ENCODE measurements at places on chromosomes 5 and 9.
A peak's percentile ranks its signal among the peaks of the same experiment; 100 is the strongest.

DNA sequence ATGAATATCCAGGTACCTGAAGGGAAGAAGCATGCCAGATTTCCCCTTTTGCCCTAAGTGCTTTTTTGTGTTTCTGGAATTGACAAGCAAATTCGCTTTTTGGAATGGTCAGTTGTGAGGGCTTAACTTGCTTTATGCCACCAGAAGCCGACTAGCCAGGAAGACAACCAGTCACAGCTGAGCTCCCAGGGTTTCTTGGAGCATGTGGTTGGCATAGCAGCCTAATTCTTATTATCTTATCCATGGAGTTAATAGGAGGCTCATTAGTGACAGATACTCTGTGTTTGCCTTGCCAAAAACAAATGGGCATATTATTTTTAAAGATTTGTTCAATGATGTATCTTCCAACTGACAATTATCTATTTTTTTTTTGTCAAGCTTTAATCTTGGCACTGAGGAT, 500.7 kb downstream of the PTPRD start:
- no peak for DNase-seq

- DNase-seq, result no peak
Measured at GRCh38 chr5:2981035-2981434, 229.6 kb upstream of the IRX2 start.

DNA sequence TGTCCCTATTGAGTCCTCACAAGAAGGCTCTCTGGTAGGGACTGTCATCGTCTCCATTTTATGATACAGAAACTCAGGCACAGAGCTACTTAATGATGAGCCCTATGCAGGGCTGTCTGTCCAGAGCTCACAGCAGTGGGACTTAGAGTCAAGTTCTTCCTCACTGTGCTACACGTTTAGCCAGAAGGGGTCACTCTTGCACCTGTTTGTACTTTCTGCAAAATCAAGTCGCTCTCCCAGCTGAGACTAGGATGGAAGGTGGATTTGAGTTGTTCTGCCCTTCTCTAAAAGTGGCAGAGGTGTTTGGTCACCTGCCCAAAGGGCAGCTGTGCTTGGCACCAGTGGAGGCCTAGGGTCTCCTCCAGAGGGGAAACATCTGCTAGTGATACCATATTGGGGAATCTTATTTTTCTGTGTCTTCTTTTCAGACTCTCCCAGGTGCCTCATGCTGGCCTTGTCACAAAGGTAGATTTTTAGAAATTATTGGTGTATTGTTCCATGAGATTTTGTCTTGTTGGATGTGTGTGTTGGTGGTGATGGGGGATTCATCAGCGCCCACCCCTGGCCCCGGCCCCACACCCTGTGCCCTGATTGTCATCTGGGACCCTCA, 104.2 kb downstream of the PPARGC1B start:
- DNase-seq, result peak; percentile 45

GRCh38 chr9:33676746-33677505, 118.4 kb upstream of the PRSS3 start:
- peak; percentile 34 for DNase-seq

- DNase-seq, result peak; percentile 46
Measured at GRCh38 chr5:181187500-181188213, 17.3 kb downstream of the TRIM7 start.

- DNase-seq, result no peak
Measured at GRCh38 chr9:126672634-126673284, 59.0 kb downstream of the LMX1B start.

GRCh38 chr5:38825494-38825893, 20.3 kb upstream of the OSMR start:
- no peak for DNase-seq

DNA sequence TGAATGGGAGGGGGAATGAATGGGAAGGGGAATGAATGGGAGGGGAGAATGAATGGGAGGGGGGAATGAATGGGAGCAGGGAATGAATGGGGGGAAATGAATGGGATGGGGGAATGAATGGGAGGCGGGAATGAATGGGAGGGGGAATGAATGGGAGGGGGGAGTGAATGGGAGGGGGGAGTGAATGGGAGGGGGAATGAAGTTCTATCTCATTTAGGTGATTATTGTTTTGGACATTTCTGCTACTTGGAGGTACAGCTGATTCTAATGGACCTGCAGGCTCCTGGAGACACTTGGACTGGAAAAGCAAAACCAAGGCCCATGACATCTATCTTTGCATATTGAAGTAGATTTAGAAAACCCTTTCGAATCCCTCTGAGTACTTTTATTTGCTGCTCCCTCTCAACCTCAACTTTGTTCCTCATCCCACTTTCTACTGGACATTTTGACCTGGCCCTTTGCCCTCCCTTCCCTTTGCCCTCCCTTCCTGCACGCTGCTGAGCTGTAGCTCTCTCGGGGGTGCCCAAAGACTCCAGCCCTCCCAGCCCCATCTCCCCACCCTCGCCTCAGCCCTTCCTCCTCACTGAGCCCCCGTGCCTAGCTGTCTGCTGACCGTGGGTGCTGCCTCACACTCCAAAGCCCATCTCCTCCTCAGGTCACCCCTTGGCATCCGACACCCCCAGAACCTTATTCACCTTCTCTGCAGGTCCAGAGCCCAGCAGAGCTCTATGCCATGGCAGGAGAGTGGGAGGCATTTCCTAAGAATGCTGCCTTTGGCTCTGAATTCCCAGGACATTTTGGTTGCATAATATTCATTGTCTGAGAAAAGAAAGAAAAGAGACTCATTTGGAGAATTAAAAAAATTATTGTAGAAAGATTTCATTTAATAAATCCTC, 19.9 kb upstream of the LPCAT1 start:
- no peak for DNase-seq

GRCh38 chr5:129461711-129462332, 1.7 kb downstream of the ADAMTS19 start:
- peak; percentile 60 for DNase-seq

DNA sequence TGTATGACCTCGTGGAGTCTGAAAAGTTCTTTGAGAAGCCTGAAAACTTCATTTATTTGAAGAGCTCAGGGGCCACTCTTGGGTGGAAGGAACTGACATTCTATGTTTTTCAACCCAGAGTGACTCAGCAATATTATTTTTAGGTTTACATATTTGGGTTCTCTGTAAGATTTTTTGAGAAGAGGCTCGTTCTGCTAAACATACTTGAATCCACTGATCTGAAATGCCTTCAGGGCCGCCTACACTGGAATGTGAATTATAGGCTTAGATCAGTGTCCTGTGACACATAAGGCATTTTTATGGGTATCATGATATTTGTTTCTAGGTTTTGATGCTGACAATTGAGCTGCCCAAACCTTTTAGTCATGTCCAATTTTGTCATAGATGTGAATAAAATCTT, 86.2 kb downstream of the PSAT1 start:
- peak; percentile 7 for DNase-seq

DNA sequence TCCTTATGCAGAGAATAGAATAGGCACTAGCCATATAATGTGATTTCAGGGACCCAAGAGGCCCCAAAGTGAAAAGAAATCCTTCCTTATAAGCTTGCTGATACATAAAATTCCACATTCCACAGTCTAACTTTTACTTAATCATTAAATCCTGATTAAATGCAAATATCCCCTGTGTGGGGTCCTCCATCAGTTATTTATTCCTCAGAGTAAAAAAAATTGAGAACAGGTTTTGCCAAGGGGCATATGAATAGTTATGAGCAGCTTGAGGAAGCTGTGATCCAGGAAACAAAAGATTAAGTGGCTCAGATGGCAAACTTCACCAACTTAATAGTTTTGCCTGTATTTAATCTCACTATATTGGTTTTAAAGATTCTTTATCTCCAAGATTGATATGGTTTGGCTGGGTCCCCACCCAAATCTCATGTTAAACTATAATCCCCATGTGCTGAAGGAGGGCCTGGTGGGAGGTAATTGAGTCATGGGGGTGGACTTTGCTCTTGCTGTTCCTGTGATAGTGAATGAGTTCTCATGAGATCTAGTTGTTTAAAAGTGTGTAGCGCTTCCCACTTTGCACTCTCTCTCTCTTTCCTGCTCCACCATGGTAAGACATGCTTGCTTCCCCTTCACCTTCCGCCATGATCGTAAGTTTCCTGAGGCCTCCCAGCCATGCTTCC, 324.9 kb downstream of the NPR3 start:
- DNase-seq, result no peak

- DNase-seq, result no peak
Measured at GRCh38 chr5:52010454-52010853, 627.2 kb downstream of the ISL1 start.

DNA sequence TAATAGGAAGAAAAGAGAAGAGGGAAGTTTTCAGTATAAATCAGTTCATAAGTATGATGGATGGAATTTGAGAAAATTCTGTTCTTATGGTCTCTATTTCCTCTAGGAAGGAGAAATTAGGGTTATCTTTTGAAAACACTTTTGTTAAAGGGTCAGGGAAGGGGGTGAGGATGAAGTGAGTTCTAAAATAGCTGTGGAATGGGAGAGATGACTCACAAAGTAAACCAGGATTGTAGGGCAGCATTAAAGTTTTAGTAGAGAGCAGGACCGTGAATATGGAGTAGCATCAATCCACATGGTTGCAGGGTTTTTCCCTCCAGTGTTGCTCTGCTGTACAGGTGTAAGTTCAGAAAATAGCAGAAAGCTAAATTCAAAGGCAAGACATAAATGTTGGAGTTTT, 32.4 kb downstream of the MUSK start:
- DNase-seq, result no peak

DNA sequence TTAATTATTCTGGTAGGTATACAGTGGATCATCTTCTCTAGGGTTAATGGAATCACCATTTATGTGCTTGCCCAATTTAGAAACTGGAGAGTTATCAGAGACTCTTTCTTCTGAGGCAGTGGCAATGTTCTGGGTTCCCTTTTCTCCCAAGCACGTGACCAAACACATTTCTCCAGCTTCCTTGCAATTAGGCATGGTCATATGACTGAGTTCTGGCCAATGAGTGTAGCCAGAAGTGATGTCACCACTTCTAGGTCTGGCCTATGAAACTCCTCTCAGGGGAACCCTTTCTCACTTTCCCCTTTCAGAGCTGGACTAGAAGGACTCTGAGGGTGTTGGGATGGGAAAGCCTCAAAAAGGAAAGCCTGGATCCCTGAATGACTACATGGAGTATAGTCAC, 172.0 kb downstream of the NSG2 start:
- no peak for DNase-seq

DNA sequence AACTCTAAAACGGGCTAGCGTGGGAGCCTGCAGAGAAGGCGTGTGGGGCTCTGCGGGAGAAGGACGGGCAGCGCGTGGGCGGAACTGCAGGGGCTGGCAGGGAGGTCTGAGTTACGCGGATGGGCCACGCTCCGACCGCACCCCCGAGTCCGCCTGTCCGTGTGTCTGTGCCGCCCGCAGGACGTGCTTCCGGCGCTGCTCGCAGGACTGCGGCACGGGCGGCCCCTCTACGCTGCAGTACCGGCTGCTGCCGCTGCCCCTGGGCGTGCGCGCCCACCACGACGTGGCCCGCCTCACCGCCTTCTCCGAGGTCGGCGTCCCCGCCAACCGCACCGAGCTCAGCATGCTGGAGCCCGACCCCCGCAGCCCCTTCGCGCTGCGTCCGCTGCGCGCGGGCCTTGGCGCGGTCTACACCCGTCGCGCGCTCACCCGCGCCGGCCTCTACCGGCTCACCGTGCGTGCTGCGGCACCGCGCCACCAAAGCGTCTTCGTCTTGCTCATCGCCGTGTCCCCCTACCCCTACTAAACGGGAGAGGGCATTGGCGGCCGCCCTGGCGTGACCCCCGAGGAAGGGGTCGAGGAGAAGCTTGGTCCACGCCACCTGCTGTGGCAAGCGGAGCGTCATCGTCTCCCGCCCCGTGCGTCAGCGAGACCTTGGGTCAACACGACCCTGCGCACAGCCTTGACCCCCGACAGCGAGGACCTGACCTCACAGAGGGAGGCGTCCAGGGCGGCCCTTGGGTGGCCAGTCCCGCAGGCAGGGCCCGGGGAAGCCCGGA, 11.4 kb upstream of the ASS1 start:
- no peak for DNase-seq

GRCh38 chr5:83474161-83474796, 2.7 kb downstream of the VCAN start:
- peak; percentile 74 for DNase-seq

- DNase-seq, result no peak
Measured at GRCh38 chr9:78882481-78882880, 585.6 kb downstream of the PSAT1 start.

DNA sequence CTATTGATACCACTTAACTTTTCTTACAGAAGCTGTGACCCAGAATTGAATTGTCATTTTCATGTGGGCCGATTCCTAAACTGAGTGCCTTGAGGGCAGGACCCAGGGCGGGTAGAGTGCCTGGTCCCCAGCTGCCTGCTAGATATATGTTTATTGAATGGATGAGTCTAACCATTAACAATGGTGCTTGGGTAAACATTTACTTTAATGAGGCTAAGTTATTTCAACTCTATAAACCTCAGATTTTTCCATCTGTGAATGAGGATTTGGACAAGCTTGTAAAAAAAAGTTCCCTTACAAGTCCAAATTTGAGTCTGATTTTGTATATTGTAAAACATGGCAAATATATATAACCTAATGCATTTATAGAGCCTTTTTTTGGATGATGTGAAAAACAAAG, 181.8 kb upstream of the ELL2 start:
- DNase-seq, result no peak

DNA sequence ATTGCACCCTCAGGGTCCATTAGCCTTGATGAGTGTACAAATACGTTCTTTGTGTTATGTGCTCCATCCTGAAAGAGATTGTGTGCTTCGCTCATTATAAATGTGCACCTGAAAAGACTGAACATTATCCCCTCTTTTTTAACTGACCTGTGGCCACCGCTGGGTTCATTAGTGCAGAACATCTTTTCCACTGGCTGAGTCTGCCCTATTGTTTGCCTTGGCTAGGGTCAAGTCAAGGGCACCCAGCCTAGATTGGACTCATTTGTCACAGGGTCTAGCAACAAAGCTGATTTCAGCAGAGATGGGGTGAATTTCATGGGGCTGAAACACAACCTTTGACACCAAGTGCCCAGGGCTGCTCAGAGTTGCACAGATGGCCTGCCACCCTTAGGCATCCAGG, 764.1 kb upstream of the ARRDC3 start:
- DNase-seq, result no peak

DNA sequence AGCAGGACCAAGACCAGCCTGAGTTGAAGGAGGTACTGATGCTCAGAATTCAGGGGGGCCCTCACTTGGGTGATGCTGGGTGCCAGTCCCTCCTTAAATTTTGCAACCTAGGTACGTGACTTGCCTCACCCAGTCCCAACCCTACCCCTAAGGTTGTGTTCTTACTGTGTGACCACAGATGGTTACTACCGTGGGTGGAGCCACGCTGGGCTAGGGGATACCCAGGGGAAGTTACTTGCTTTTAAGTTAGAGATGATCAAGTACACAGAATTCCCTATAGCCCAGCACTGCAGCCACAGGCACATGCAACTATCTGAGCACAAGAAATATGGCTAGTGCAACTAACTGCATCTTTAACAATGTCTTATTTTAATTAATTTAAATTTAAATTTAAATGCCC, 32.9 kb downstream of the NXNL2 start:
- DNase-seq, result no peak

Measured in MM.1S (cell line).